Stimulated activated CD8-positive, alpha-beta memory T cell treated with anti-CD3 and anti-CD28 coated beads, Interleukin-4, amount 100 ng/mL, for 4 hours (primary cell): ENCODE measurements at places on chromosomes 4 and X.

- no peak for DNase-seq
These were observed 57.4 kb downstream of the SPOCK3 start for GRCh38 chr4:167176723-167177367.

- no peak for DNase-seq
These were observed 1254.8 kb upstream of the ADGRL3 start for GRCh38 chr4:59945277-59945676.

DNA sequence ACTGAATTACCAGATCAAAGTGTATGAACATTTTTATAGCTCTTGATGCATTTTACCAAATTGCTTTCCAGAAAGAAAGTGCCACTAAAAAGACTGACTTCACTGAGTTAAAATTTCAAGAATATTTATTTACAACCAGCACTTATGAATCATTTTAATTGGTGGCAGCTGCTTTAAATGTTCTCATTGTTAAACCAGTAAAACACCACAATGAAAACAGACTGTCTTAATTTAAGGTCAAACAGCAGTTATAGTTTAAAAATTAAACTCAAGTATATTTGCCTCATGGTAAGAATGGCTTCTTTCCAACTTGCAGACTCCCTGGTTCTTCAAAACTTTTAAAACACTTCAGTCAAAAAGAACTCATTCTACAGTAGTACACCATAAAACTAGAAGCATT is 36.9 kb downstream of the AMMECR1 start:
- no peak for DNase-seq

GRCh38 chr4:41745292-41746024 is 3.1 kb downstream of the PHOX2B start:
- no peak for DNase-seq

- no peak for DNase-seq
These were observed 959.7 kb upstream of the LCORL start for GRCh38 chr4:18981234-18981615.

GRCh38 chrX:10922159-10922558 is 189.0 kb upstream of the HCCS start:
- no peak for DNase-seq

- DNase-seq, result no peak
These were observed 34.0 kb upstream of the PPARGC1A start for GRCh38 chr4:23923840-23924239.

GRCh38 chrX:124269881-124270280 is 62.6 kb upstream of the TEX13D start:
- DNase-seq, result no peak

- DNase-seq, result no peak
These were observed 57.9 kb upstream of the TEX13D start for GRCh38 chrX:124274438-124275181.

DNA sequence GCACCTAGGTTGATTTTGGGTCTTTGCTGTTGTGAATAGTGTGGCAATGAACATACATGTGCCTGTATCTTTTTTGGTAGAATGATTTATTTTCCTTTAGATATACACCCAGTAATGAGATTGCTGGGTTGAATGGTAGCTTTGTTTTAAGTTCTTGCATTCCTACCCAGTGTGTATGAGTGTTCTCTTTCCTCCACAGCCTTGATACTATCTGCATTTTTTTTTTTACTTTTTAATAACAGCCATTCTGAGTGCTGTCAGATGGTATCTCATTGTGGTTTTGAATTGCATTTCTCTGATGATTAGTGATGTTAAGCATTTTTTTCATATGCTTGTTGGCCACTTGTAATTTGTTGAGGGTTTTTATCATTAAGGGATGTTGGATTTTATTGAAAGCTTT is 351.8 kb upstream of the GNPDA2 start:
- no peak for DNase-seq

DNA sequence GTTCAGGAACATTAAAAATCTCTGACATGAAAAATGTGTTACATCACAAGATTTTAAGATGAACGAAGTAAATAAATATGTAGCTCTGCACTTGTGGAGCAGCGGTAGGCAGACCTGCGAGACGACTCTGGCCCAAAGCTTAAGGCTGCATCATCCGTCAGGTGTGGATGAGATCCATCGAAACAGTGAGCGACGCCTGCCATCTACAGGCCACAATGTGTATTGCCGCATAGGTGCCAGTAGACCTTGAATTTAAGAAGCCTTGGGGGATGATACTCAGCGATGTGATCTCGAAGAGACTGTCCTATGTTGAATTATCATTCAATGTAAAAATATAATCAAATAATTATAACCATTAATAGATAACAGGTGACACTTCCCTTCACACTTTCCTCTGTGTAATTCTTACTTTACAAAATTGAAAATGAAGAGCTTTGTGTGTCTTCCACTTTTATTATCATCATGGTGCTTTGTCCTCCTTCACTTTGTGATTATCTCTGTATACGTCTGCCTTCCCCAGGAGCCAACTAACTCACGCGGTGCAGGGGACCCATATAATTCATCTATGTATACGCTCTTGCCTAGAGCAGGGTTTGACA is 851.0 kb downstream of the RAB28 start:
- peak; percentile 21 for DNase-seq

- DNase-seq, result no peak
These were observed 760 bp downstream of the UGT8 start for GRCh38 chr4:114599231-114599902.

GRCh38 chr4:53686521-53686920 is 95.2 kb upstream of the LNX1 start:
- no peak for DNase-seq

- DNase-seq, result peak; percentile 41
These were observed 3.4 kb downstream of the RHOH start for GRCh38 chr4:40199999-40200874.

GRCh38 chr4:94453391-94453963 is 1.7 kb downstream of the PDLIM5 start:
- no peak for DNase-seq

DNA sequence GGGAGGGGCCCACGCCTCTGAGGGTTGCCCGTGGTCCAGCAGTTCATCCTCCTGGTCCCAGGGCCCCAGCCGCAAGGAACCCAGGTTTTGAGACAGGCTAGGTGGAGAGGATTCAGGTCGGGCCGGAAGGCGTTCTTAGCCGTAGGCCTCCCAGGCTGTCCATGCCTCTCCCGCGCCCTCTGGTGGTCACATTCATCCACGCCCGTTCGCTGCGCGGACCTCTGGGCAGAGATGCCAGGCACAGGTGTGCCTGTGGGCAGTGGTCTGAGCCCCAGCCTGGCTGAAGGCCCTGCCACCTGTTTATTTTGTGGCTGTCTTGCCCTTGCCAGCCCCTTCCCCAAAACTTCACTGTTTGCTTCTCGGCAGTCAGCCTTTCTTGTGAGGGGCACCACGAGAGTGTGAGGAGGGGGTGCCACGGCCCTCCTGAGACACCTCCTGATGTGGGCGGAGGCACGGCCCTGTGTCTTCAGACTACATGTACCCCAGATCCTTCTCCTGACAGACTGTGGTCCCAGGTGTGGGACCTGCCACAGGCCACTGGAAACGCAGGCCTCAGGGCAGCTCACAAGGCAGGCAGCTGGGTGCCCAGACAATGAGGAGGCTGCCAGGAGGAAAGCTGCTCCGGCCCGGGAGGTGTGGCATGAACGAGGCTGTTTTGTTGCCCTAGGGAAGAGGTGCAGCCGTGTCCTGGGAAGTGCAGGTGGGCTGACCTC is 5.0 kb downstream of the UVSSA start:
- DNase-seq, result peak; percentile 63

- DNase-seq, result no peak
These were observed 87.3 kb upstream of the DHRSX start for GRCh38 chrX:2588049-2588448.

GRCh38 chr4:125352521-125352920 is 37.8 kb downstream of the FAT4 start:
- no peak for DNase-seq

GRCh38 chr4:5749568-5749967 is 38.6 kb downstream of the EVC start:
- no peak for DNase-seq

DNA sequence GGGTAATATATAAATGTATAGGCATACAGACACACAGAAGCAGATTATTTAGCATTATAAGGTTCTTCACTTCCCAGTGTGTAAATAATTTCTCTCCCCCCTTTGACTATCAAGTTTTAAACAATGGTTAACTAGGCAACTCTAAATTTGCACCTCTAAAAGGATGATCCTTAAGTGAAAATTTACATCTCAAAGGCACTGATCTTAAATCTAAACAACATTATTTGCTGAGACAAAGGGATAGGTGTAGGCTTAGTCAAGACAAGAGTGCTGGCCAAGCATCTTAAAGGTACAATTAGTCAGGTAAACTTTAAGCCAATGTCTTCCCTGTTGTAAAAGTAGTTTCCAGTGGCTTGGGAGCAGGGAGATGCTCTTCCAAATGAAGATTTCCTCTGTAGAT is 33.0 kb downstream of the NLRP2B start:
- DNase-seq, result no peak

GRCh38 chrX:72097098-72097497 is 34.6 kb downstream of the RTL5 start:
- DNase-seq, result no peak

DNA sequence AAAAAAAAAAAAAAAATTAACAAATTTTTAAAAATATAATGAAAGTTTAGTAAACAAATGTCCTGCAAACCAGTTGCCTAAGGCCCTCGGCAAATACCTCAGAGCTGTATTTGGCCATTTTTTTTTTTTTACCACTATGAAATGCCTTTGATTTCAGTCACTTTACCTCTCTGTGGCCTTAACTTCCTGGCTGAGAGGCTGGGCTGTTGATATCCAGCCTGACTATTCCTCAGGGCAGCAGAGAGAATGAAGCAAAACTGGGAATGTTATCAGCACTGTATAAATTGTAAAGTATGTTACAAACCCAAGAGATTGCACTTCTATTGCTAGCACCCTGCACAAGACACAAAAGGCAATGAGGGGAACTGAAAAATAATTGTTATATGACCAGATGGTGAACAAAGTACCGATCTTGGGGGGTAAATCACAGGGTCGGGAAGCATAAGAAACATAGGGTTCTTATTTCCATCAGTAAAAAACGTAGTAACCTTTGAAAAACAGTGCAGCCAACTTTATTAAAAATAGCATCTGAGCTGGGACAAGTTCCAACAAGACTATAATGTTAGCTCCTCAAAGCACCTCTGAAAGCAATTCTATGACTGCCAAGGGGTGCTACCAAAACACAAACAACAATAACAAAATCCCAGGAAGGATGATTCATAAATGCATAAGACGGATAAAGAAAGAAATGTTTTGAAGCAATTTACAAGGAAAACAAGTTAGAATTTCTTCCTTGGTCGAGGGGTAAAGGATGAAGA is 18.1 kb downstream of the USP46 start:
- no peak for DNase-seq

GRCh38 chr4:3296651-3297050 is 3.8 kb downstream of the RGS12 start:
- no peak for DNase-seq

- DNase-seq, result no peak
These were observed 61.3 kb upstream of the NFKB1 start for GRCh38 chr4:102439812-102440211.

DNA sequence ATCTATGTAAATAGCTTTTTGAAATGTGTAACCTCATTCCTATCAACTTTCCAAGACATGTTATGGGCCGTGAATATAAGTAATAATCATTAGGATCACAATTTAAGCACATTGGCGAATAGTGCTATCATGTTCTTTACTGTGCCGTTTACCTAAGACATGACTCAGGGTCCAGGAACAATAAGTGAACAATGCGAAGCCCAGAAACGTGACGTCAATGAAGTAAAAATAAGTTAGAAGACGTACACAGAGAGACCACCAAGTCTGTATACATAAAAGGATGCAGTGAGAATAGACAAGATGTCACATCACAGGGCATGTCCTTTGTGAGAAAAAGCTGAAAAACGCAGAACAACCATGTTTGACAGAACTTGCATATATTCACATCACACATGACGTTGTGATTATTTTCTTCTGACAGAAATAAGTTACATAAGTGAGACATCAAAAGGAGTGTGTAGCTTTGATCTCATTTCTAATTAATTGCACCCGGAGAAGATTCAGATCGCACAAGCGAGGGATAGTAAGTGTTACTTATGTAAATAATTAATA is 49.4 kb upstream of the FAT1 start:
- no peak for DNase-seq

GRCh38 chr4:120683897-120684540 is 238.5 kb downstream of the PRDM5 start:
- no peak for DNase-seq

DNA sequence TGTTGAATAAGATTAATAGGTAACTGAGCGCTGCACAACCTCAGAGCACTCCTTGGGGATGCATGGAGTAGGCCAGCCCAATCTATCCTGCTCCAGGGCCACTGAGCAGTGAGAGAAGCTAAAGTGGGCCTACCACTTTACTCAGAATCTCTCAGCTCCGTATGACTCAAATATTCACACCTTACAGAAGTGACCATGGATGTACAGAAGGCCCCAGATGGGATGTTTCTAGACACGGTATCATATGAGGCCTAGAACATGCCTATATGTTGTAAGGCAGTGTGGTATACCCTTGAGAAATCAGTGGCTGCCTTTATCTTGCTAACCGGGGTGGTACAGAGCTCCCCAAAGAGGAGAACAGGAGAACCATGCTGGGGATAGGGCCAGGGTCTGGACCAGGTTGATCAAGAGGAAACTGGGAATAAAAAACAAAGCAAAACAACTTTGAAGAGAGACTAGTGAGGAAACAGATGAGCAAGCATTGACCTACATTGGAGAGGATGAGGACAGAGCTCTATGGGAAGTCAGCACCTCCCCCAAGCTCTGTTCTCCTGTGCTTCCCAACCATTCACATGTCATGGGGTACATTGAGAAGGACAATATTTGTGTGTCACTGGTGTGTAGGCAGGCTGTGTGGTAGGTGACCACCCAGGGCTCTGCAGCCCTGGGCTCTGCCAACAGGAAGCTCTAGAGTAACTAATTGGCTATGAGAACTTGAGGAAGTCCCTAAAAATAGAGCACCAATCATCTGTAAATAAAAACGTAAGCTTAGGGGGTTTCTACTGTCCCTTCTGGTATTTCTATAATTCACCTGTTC is 31.4 kb downstream of the HOPX start:
- DNase-seq, result no peak

DNA sequence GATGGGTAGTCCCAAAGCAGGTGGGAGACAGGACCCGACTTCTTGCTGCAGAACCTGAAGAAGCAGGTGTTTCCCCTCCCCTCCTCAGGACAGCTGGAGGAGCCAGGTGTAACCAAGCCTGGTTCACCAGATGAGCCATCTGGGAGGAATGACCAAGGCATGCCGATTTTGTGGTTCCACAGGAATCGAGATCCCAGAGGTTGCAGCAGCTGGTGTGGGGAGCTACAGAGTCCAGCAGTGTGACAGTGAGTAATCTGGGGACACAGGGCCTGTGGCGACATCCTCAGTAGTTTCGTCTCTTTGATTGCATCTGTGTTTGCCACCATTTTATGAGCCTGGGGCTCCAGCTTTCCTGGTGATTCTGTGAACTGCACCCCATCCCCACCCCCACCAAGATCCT is 2.6 kb upstream of the NDP start:
- no peak for DNase-seq

GRCh38 chrX:152138388-152138784 is at the start of gene MAGEA10:
Gene MAGEA10, minus strand, starts transcription at chrX:152138577. Its CDS starts 2,957 bp downstream, at chrX:152135620.
- no peak for DNase-seq

DNA sequence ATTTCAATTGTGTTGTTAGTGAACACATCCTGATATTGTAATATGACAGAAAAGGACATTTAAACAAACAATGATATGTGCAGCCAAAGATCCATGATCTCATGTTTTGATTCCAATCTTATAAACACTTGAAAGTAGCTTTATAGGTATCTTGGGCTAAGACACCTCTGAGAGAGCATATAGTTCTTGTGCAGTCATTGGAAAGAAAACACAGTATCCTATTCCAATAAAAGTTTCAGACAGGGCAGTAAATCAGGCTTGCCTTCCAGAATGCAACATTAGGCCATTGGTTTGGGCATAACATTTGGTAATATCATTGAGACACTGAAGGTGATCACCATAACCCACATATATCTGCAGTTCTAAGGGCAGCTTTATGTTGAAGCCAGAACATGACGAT is 188.3 kb upstream of the HCCS start:
- no peak for DNase-seq
